ENCODE measurements at places on chromosomes 16 and 17.

DNA sequence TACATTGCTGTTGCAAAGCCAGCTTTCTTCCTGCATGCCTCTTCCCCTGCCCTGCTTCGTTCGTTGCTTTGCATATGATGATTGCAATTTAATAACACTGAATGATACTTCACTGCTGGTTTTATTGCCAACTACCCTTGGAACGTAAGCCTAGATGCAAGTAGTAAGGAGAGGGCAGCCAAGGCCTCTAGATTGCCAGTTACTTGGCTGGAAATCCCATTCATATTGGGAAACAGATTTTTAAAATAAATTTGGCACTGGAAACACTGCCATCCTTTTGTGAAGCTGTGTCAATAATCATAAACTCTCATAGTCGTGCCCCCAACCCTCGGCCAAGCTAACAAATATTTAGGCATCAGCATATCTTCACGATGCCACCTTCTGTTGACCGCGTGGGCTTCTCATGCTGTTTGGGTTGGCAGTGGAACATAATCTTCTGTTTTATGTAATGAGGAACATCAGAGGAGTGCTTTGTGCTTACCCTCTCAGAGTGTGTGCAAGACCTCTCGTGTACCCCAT lies 86.5 kb downstream of the MAP2K6 start:
- no peak for DNase-seq

- DNase-seq = no peak
Measured at GRCh38 chr17:40827746-40828453, 5.5 kb upstream of the KRT10 start.

DNA sequence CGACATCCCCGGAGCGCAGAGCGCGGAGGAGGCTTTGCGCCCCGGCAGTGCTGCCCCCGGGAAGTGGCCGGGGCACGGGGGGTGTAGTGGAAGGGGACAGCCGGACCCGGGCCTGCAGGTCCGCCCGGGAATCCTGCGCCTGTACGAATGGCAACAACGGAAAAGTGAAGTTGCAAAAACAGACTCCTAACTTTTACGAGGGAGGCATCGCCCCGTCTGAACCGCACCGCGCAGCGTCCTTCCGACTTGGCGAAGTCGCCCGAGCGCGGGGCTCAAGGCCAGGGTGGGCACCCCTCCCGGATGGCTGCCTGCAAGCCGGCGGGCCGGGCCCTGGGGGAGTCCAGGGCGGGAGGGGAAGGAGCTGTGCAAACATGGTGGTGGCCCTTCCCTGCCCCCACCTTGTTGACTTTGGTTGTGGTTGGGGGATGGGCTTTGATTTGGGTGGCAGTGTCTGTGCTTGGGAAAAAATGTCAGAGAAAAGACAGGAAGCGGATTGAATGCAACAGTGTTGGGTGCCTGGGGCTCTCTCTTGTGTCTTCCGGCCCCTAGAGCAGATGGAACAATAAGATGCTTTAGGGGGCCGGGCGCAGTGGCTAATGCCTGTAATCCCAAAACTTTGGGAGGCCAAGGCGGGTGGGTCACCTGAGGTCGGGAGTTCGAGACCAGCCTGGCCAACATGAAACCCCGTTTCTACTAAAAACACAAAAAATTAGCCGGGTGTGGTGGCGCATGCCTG lies 675 bp downstream of the RNF213 start:
- DNase-seq = no peak

- no peak for DNase-seq
Measured at GRCh38 chr16:82657239-82657638, 30.5 kb downstream of the CDH13 start.

- DNase-seq = no peak
Measured at GRCh38 chr17:68704871-68705713, 103.9 kb upstream of the FAM20A start.

DNA sequence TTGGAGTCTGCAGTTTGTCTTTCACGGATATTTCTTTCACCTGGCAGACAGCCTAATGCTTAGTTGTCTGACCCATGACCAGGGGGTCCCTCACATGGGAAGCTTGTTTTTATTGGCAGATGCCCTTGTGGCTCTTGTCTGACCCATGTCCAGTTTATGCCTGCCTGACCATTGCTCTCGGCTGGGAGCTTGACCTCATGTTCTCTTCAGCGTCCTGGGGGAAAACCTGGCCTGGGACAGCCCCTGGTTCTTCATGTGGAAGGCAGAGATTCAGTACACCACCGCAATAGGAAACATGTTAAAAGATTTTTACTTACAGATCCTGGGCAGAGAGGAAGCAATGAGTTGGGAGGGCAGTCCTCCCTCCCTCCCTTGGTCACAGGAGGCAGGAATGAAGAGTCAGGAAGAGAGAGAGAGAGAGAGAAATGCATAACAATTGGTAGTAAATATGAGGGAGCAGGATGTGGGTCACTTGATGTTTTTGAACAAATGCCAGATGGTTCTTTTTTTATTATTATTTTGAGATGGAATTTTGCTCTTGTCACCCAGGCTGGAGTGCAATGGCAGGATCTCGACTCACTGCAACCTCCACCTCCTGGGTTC lies 302.7 kb upstream of the MYOCD start:
- no peak for DNase-seq

GRCh38 chr17:8664456-8665126 lies 34.1 kb upstream of the MYH10 start:
- no peak for DNase-seq

- no peak for DNase-seq
Measured at GRCh38 chr17:32953857-32954256, 25.9 kb downstream of the TMEM98 start.

GRCh38 chr17:42508426-42509165 lies 27.4 kb upstream of the NAGLU start:
- DNase-seq = no peak

GRCh38 chr16:29719063-29719462 lies 26.7 kb downstream of the C16orf54 start:
- no peak for DNase-seq

GRCh38 chr17:36089888-36090836 lies at the start of gene CCL3:
CCL3 (minus strand) TSS chr17:36090143; CDS start chr17:36090058, 85 bp downstream.
- DNase-seq = no peak

GRCh38 chr16:27174007-27174406 lies 29.3 kb upstream of the KDM8 start:
- DNase-seq = peak; percentile 4

GRCh38 chr16:24151482-24151939 lies 104.6 kb upstream of the CACNG3 start:
- DNase-seq = no peak

- no peak for DNase-seq
Measured at GRCh38 chr17:80774146-80774545, 217.5 kb upstream of the CHMP6 start.

GRCh38 chr17:16988749-16989229 lies 16.9 kb upstream of the TNFRSF13B start:
- no peak for DNase-seq

- DNase-seq = no peak
Measured at GRCh38 chr16:49471038-49471727, 97.6 kb downstream of the C16orf78 start.

GRCh38 chr17:74529243-74529642 lies 2.0 kb downstream of the CD300LB start:
- no peak for DNase-seq

GRCh38 chr17:42270170-42270535 lies 6.0 kb downstream of the STAT5B start:
- DNase-seq = no peak

- no peak for DNase-seq
Measured at GRCh38 chr16:29231244-29231643, 175.3 kb downstream of the NPIPB11 start.

DNA sequence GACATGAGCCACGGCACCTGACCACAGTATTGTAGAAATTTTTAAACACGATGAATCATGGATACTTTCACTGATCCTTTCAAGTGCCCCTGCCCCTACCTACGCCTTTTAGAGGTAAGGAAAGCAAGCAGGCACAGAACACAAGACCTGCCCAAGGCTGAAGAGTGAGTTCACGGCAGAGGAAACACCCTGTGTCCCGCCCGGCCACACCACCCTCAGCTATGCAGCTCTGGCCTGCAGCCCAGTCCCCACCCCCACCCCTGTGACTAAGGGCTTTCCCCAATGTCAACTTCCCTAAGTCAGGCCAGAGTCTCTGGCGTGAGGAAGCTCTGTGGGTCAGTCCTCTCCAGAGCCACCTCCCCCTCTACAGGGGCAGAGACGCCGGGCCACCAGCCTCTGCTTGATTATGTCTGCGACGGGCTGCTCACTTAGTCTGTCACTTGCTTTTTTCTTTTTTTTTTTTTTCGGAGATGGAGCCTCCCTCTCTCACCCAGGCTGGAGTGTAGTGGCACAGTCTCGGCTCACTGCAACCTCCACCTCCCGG lies 8.4 kb downstream of the SLC16A5 start:
- DNase-seq = no peak

- no peak for DNase-seq
Measured at GRCh38 chr16:69057400-69058378, 47.8 kb upstream of the HAS3 start.

- no peak for DNase-seq
Measured at GRCh38 chr16:31362476-31363405, 7.8 kb downstream of the ITGAX start.

DNA sequence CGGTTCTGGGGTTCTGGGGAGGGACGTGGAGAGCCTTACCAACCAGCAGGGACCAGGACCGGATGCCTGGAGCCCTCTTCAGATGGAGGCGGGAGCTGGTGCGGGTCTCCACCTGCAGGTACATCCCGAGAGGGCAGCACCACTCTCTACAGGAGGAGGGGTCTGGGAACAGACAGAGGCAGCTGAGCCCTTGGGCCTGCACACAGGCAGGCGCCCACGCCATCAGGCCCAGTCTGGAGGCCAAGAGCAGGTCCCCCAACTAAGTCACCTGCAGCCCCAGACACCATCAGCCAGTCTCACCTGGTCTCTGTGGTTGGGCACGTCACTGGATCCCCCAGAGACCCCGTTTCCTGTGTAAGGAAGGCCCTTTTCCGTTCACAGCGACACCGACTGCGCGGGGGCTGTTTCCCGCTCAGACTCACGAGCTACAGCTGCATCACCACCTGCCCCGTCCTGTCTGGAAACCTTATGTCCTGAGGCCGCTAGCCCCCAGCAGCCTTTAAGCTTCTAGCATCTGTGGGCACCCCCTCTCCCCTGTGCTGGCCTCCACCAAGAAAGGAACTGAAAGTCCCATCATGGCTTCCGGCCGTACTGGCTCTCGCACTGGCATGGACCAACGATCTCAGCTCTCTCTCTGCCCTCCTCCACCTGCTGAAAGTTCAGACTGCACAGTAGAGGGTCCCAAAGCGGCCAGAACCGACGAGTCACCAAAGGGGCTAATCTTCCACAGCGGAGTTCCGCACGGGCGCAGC lies 1.2 kb downstream of the CYBC1 start:
- DNase-seq = peak; percentile 66

GRCh38 chr16:1938316-1938715 lies 4.7 kb downstream of the MSRB1 start:
- DNase-seq = no peak

DNA sequence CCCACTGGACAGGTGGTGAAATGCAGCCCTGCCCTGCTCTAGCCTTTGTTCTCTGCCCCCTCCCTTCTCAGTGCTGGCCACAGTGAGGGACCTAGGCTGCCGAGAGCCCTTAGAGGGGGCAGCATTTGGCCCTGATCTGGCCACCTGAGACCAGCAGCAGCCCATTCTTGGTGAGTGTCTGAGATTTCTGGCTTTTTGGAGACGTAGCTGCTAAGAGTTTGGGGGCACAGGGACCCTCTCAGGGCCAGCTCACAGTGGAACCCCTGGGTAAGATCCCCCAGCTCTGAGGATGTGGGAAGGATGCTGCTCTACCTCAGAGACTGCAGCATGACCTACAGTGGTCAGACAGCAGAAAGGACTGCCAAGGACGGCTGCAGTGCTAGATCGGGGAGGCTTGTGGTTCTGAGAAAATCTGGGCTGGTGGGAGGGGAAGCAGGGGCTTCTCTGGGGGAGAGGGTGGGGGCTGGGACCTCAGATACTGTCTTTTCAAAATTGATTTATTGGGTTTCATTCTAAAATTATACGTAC lies 13.3 kb downstream of the GRB7 start:
- no peak for DNase-seq

DNA sequence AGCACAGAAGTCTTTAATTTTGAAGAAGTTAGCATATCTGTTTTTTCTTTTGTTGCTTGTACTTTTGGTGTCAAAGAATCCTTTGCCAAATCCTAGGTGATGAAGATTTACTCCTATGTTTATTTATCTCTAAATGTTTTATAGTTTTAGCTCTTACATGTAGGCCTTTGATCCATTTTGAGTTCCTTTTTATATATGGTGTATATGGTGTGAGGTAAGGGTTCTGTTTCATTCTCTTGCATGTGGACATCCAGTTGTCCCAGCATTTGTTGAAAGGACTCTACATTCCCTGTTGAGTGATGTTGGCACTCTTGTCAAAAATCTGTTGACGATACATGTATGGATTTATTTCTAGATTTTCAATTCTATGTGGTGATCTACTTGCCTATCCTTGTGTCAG lies 62.2 kb downstream of the RNF213 start:
- no peak for DNase-seq

DNA sequence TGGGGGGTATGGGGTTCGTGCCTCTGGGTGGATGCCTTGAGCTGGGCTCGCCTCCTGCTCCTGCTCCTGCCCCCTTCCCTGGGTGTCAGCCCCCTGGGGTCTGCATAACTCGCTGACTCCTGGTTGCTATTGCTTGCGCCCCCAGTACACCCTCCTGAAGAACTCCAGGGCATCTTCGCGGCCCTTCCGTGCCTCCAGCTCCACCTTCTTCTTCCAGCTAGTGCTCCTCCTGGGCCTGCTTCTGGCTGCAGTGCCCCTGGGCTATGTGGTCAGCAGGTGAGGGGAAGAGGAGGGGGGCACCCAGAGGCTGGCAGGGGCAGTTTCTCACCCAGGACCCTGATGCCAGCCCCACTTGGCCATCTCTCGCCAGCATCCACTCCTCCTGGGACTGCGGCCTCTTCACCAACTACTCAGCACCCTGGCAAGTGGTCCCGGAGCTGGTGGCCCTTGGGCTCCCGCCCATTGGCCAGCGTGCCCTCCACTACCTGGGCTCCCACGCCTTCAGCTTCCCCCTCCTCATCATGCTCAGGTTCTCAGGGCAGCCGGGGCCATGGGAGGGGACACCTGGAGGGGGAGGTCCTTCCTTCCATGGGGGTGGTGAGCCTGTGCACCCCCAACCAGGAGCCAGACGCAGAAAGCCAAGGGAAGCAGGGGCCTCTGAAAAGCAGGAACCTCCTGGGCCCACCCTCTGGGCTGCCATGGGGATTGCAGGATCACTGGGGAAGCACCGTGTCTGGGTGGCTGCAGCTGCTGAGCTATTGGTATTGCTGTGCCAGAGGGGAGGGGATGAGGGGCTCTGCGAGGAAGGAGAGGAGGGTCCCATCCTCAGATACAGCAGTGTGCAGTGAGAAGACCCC lies 7.8 kb upstream of the C17orf99 start:
- no peak for DNase-seq

GRCh38 chr16:88448461-88449266 lies 4.4 kb upstream of the ZFPM1 start:
- DNase-seq = no peak

- DNase-seq = peak; percentile 23
Measured at GRCh38 chr16:81623365-81624102, 155.6 kb upstream of the PLCG2 start.

- DNase-seq = no peak
Measured at GRCh38 chr16:8075271-8075670, 515.0 kb downstream of the TMEM114 start.

DNA sequence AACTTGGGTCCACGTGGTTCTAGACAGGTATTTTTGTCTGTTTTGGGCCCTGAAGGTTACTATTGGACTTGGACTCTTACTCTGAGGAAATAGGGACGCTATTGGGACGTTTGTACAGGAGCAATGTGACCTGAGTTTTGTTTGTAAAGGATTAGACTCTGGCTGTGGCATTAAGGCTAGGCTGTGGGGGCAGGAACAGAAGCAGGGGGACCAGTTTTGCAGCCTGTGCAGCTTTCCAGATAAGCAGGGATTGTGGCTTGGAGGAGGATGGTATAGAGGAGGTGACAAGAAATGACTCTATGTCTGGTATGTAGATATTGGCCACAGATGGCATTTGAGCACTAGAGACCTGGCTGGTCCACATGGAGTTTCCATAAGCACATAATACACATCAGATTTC lies 12.8 kb downstream of the NOD2 start:
- no peak for DNase-seq
